ENCODE measurements at places on chromosomes 3 and 15. TPM values are rescaled to one million over a fixed set of nuclear protein-coding genes. Genes with fewer than 3 reads are reported as not detected.

- DNase-seq = no peak
Measured at GRCh38 chr3:126959921-126960603, 22.9 kb upstream of the PLXNA1 start.

DNA sequence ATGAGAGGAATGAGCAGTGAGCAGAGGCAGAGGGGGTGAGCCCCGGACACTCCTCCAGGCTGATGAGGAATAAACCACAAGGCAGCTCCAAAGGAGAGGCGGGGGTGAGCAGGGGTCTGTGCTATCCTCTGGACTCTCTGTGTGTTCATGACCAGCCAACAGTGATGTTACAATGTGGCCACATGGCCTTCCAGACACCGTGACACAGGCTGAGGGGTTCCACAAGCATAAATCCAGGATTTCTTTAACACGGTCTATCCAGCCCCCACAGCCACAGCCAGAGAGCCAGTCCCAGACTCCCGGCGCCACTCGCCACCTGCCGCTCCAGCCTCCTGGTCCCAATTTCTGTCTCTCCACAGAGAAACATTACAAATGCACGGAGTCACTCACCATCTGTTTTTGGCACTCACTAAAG lies 24.4 kb downstream of the XXYLT1 start:
- no peak for DNase-seq

- DNase-seq = no peak
Measured at GRCh38 chr3:134721214-134721613, 70.4 kb upstream of the KY start.

DNA sequence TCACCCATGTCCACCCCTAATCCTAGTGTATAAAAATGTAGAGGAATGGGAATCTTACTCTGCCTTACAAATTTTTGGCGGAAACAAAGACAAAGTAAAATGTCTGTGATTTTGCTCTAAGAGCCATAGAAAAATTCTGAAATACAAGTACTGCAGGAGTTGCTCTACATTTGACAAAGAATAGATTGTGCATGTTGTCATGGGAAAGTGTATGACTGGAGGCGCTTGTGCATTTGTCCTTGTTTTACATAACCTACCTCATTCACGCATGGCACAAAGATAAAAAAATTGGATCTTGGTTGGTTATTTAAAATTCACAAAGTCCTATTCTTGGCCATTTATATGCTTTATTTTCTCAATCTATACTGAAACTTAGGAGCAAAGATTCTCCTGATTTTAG lies 2.0 kb upstream of the TUSC7 start:
- no peak for DNase-seq

- no peak for DNase-seq
Measured at GRCh38 chr3:140842984-140843649, 98.5 kb upstream of the SLC25A36 start.

Gene TMEM108
- polyA plus RNA-seq = 55.5 TPM

Gene SRGAP3
- 22.3 TPM for polyA plus RNA-seq

All from right lung (tissue), 10 donors.